Dermis blood vessel endothelial cell (primary cell): ENCODE measurements at places on chromosomes 11 and 22.

GRCh38 chr11:2674658-2675131 lies 25.1 kb downstream of the KCNQ1OT1 start:
- no peak for DNase-seq

GRCh38 chr11:124718801-124719200 lies 20.9 kb upstream of the NRGN start:
- no peak for DNase-seq

- no peak for DNase-seq
These were observed 12.1 kb downstream of the SCUBE1 start for GRCh38 chr22:43331069-43331451.

- no peak for DNase-seq
These were observed 703.3 kb upstream of the ANO5 start for GRCh38 chr11:21489416-21490115.

DNA sequence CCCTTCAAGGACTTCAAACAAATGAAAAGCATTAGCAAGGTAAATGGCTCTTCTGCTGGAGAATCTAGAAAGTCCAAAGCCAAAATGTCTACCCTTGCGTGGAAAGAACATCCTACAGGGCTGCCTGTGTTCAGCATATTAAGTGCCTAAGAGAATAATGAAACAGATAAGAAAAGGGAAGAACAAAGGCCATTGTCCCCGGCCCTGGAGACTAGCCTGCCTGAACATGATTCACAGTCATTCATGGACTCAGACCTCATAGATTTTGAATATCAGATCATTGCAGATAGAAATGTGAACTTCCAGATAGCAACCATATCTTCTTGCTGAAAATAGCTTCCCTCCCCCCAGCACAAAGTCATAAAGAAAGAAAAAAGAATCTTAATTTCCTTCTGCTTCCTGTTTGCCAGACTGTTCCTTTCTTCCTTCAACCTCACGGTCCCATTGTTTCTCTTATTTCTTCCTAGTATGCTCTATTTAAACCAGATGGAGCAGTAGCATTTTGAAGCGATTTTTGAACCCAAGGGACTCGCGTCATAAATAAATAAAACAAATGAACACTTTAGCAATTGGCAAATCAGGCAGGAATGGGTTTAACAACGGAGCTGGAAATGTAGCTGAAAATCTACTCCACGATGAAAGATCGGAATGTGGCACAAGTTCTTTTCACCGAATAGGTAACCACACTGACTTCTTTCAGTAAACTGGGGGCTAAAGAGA lies 408.2 kb upstream of the CCDC90B start:
- DNase-seq = no peak

GRCh38 chr11:124605719-124606118 lies 5.5 kb upstream of the PANX3 start:
- DNase-seq = no peak
